ENCODE measurements at places on chromosomes 6 and 20.

GRCh38 chr6:99136488-99136887, 188.7 kb upstream of the FBXL4 start:
- DNase-seq: no peak

DNA sequence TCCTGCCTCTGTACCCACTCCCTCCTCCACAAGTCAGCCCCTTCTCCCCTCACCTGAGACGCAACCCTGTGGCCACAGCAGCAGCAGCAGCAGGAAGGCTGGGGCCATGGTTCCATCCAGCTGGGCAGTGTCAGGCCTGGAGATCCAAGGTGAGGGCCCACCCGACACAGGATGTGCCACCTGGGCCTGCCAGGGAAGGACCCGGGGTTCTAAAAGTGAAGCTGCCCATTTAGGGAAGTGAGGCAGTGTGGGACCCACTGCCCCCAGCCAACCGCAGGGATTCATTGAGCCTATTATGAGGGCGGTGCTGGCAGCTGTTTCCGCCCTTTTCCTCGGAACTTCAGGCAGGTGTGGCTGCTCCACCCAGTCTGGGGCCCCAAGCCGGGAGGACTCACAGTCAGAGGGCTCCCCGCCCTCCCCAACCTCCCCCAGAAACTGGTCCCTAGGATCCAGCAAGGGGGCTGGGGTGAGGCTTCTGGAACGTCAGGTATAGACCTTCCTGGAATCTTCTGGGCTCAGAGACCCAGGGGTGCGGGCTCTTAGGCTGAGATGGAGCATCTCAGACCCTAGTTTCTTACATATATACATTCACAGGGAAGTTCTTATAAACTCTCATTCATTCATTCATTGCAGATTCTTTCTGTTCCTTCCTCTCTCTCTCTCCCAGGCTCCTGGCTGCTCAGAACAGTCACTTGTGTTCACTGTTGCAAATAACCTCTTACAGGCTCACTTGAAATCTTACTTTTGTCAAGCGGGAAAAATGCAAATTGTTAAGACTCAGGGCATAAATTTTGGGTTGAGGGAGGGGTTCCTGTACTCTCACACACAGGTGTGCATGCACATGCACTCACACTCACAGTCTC, at the start of gene TREML2:
TSS of gene TREML2 (minus strand) at position 249 of the 863 bp plus-strand sequence. CDS start at position 108, 141 bp downstream.
- DNase-seq: no peak

DNA sequence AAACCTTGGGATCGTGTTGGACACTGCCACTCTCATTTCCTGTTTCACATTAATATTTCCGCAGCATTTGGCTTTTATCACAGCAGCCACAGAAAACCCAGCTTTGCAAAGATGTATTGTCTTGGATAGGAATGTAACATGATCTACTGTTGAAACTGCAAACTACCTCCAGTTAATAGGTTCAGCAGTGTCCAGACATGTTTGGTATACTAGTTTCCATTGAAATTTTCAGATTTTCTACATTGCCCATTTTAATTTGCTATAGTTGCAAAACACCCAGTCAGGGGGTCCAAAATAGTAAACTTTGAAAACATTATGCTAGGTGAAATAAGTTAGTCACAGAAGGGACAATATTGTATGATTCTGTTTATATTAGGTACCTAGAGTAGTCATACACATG, 3.3 kb downstream of the ANKRD6 start:
- DNase-seq: no peak

DNA sequence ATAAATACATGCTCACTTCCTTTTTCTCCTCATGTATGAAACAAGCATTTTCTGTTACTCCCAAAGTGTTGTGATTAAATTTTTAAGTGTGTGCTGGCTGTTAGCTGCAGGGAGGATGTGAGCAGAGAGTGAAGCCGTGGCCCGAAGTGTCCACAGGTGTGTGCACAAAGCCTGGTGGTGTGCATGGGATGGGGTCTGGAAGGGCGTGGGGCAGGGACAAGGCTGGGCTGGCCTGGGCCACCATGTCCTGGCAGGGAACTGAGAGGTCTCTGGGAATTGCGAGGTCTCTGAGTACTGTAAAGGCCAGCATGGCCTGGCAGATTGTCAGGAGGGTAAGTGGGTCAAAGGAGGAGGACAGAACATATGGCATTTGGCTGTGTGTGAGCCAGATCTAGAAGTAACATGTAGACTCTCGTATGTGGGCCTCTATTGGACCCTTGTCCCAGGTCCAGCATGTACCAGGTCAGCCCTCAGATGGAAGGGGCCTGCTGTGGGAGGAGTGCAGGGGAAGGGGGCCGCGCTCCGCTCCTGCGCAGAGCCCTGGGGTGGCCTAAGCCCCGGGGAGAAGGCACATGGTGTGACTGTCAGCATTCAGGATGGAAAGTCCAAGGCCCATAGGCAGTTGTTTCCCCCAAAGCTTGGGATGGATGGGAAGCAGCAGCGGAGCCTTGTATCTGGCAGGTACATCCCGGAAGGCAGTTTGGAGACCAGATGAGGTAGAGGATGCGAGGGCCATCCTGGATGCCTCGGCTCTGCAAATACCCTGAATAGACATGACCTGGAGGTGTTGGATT, 45.1 kb upstream of the PHACTR3 start:
- no peak for DNase-seq

DNA sequence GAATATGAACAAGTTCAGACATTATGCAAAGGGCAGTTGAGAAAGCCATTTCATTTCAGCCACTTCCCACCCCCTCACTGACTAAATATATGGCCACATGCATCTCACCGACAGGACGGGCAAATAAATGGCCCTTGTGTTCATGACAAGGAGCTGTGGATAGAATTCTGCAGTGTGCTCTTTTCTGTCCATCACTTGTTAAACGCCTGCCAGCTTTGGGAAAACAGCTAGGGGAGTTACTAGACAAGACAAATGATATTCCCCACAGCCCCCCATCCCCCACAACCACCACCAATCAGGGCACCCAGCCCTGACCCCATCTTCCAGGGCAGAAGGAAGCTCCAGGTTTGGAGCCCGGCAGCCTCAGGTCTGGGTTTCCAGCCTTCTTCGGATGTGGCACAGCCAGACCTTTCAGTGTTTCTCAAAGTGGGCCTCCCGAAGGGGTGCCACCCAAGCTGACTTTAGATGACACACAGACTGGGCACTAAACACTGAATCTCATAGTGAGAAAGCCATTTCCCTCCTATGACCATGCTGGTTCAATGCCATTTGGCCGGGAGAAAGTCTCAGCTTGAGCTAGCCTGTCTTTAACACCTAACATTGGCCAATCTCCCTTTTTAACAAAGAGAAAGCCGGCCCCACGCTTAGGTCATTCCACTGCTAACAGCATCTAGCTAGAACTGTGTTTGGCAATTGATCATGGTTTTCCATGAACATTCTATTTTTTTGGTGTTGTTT, 4.0 kb upstream of the RIPOR3 start:
- DNase-seq: no peak

DNA sequence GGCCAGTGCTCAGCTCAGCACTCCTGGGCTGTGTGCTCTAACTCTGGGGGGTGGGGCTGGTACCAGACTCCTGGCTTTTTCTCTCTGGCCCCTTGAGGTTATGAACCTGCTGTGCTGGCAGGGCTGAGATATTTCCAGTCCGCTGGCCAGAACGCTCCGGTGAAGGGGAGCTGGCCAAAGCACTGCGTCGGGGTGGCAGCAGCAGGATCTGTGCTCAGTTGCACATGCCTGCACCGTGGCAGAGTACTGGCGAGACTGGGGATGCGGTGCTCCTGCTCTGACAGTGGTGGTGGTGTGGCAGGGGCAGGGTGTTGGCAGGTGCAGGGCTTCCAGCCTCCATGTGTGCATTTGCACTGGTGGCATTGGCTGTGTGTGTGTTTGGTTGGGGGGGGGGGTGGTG, 374.4 kb downstream of the PHF3 start:
- DNase-seq: no peak

DNA sequence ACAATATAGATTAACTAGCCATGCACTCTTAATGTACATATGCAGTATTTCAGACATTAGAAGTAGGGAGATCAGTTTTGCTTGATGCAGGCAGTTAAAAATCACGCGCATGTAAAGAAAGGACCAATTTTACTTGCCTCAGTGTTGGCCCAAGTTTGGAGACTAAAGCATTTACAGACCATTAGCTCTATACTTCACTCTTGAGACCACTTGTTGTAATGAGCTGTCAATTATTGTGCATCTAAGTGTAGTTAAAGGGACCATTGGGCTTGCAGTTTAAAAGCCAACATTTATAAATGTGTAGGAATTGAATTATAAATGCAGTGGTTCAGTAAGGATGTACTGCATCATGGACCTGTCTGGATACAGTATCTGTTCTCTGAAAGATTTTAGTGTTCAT, 53.7 kb downstream of the PLCB4 start:
- DNase-seq: no peak

DNA sequence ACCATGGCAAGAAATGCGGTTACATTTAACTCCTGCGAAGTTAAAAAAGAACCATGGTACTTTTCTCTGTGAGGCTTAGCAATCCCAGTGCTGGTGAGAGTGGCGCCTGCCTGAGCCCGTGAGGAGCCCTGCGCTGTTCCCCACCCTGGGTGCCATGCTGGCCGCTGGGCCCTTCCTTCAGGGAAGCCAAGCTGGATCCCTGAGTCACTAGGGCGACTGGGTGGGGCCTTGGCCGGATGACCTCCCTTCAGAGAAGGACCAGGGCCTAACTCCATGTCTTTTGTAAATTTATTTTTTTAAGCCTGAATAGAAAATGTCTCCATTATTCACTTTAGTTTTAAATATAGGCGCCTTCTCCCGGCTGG, 209.1 kb downstream of the ERMARD start:
- no peak for DNase-seq

DNA sequence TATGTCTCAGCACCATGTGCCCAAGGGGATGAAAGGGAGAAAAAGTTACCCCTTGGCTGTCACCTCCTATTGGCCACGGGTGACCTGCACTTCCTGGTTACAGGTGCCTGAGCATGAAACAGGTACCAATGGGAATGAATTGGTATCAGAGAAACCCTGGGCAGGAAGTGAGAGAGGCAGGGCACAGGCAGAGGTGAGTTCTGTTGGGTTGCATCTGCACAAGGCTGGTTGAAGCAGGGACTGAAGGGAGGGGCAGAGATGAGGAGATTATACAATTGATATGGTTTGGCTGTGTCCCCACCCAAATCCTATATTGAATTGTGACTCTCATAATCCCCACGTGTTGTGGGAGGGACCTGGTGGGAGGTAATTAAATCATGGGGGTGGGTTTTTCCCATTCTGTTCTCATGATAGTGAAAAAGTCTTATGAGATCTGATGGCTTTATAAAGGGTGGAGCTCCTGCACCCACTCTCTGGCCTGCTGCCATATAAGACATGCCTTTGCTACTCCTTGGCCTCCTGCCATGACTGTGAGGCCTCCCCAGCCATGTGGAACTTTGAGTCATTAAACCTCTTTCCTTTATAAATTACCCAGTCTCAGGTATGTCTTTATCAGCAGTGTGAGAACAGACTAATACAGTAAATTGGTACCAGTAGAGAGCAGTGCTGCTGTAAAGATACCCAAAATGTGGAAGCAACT, 291.8 kb downstream of the LRFN2 start:
- no peak for DNase-seq

DNA sequence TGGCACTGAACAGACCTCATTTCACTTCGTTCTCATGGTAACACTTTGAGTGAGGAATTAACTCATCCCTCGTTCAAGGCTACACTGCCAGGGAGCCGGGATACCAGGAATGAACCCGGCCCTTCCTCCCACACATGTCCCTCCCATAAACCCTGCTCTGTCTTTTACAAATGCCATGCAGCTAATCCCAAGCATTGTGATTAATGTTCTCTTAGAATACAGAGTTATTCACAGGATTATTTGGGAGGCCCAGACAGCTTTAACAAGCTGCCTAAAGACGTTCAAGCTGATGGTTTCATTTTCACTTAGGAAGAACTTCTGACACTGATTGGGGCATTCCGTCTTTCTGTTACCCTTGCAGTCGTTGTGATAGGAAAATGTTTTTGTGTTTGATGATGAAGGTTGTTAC, 42.5 kb upstream of the CD83 start:
- peak; percentile 55 for DNase-seq

DNA sequence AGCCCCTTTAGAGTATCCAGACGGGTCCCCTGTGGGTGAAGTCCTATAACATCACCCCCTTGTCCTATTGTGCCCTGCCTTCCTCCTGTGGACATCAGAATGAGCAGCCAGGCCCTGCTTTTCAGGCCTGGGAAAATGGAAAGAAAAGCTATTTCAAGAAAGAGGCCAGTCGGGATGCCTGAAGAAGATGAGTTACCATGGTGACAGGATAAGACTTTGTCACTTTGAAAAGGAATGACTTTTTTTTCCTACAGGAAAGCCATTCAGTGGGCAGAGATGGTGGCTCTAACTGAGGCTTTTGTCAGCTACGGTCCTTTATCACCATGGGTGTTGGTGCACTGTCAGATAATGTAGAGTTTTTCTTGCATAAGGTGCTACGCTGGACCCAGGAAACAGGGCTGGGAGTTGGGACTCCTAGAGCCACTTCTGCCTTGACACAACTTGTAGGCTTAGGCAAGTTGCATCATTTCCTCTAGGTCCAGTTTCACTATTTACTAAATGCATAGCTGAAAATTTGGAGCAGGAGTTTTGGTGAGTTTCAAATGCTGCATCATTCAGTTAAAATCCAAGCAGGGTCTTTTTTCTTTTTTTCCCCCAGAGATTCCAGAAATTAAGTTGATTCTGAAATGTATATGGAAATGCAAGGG, 293.6 kb upstream of the PRND start:
- no peak for DNase-seq

GRCh38 chr20:23727016-23727415, 23.7 kb downstream of the CST1 start:
- no peak for DNase-seq

- no peak for DNase-seq
Measured at GRCh38 chr20:10563935-10564492, 109.8 kb downstream of the JAG1 start.

Data from GM12864 (cell line).